ENCODE measurements at places on chromosomes 12 and 14.

- no peak for ATAC-seq
These were observed 17.7 kb downstream of the SLC4A8 start for GRCh38 chr12:51442324-51442723.

- no peak for ATAC-seq
These were observed 45.0 kb downstream of the FAM186A start for GRCh38 chr12:50351120-50352043.

- no peak for ATAC-seq
These were observed 31.4 kb upstream of the SLC35F4 start for GRCh38 chr14:57897144-57897748.

DNA sequence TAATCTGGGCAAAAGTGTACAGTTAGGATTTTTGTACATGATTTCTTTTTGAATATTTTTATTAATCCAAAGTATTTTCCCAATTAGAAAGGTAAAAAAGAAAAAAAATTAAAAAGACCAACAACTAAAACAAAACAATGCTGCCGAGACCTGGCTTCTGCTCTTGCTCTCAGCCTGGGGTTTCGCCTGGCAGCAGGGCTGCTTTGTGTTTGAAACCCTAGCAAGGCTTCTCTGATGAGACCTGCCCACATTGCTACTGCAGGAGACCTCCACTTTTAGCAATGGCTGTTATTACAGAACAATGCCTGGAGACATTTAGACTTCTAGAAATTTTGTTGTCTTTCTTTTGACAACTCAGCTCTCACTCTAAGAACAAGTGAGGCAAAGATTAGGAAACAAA lies 1153.0 kb upstream of the TMEM132C start:
- ATAC-seq: no peak

DNA sequence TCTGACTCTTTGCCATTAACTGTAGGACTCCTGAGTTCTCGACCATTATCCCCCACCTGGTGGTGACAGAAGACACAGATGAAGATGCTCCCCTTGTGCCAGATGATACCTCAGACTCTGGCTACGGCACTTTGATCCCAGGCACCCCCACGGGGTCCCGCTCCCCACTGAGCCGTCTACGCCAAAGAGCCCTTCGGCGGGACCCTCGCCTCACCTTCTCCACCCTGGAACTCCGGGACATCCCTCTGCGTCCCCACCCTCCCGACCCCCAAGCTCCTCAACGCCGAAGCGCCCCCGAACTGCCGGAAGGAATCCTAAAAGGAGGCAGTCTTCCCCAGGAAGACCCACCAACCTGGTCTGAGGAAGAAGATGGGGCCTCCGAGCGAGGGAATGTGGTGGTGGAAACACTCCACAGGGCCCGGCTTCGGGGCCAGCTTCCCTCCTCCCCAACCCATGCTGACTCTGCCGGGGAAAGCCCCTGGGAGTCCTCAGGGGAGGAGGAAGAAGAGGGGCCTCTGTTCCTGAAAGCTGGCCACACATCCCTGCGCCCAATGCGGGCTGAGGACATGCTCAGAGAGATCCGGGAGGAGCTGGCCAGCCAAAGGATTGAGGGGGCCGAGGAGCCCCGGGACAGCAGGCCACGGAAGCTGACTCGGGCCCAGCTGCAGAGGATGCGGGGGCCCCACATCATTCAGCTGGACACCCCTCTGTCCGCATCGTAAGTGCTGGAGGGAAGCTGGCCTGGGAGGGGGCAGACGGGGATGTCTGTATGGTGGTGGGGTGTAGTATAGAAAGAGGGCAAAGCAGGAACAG lies 14.4 kb downstream of the TNFRSF1A start:
- no peak for ATAC-seq

Data from stimulated activated memory B cell treated with anti-CD40 and anti-IgM and Interleukin-4, amounts not matched to agents 10 μg/mL and 1 μg/mL and 100 μg/mL, for 72 hours (primary cell).